ENCODE measurements at places on chromosomes 13 and 19.

GRCh38 chr13:102402290-102402689 is 442 bp upstream of the FGF14 start:
- no peak for DNase-seq

DNA sequence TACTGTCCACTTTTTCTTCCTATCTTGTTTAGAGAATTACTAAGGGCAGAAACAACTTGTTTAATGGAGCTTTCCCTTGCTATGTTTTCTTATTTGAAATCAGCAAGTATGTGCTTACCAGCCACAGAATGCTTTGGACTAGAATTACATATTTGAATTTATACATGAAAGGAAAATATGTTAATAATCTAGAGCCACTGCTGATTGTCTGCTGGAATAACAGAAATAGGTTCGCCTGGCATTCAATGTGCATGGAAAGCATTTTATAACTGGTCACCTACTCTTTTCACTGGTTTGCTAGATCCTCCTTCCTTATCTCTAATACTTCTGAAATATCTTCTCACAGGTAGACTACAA is 8.0 kb downstream of the EFNB2 start:
- no peak for DNase-seq

DNA sequence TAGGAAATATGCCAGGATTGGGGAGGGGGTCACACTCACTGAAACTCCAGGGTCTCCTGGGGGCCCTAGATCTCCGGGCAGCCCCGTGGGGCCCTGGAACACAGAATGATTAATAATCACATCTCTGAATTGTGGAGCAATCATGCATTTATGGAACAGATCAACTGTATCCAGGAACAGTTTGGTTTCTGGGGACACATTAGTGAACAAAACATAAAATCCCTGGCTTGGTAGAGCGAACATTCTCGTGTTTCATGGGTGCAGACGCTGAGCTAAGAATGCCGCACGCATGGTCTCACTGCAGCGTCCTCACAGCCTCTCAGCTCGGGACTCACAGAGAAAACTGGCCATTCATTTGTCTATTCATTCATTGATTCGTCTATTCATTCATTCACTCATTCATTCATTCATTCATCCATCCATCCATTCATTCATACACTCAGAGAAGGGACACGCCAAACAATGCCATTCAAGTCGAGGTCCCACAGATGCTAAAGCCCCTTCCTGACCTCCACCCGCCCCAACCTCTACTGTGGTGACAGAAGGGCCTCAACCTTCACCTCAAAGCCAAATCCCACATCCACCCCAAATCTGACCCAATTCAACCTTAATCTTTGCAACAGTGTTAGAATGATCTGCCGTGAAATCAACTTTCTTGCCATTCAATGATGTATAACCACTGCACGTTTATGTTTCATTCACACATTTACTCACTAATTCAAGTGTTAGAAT is 35.0 kb upstream of the OLFM2 start:
- DNase-seq, result no peak

- DNase-seq, result no peak
Measured at GRCh38 chr19:17378271-17378670, 1.1 kb upstream of the PLVAP start.

DNA sequence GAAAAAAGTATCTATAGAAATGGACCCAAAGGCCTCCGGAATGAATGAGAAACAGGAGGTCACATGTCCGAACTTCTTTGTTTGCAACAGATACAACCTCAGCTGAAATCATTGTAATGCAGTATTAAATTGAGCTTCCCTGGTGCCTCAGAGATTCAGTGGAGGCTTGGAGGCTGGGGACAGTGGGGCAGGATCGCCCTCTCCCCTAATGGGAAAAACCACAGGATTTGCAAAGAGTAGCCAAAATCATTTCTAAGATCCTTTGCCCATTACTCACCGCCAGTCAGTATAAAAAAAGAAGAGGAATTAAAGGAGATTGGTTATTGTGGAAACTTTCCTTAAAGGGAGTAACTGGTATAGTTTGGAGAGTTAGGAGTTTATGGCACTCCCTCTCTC is 30.4 kb upstream of the IRS2 start:
- DNase-seq, result no peak

GRCh38 chr19:10292789-10293636 is 3.3 kb downstream of the ICAM5 start:
- no peak for DNase-seq

- DNase-seq, result no peak
Measured at GRCh38 chr13:71871176-71871754, 4.3 kb upstream of the DACH1 start.

- no peak for DNase-seq
Measured at GRCh38 chr19:4967738-4968461, 1.0 kb upstream of the KDM4B start.

- no peak for DNase-seq
Measured at GRCh38 chr13:49400755-49401659, 42.9 kb downstream of the CAB39L start.

Measured in stimulated activated CD4-positive, alpha-beta T cell treated with anti-CD3 and anti-CD28 coated beads, Interleukin-4, amount 100 ng/mL, for 48 hours (primary cell).